ENCODE measurements at places on chromosomes 1 and 21.
A peak's percentile ranks its signal among the peaks of the same experiment; 100 is the strongest.

DNA sequence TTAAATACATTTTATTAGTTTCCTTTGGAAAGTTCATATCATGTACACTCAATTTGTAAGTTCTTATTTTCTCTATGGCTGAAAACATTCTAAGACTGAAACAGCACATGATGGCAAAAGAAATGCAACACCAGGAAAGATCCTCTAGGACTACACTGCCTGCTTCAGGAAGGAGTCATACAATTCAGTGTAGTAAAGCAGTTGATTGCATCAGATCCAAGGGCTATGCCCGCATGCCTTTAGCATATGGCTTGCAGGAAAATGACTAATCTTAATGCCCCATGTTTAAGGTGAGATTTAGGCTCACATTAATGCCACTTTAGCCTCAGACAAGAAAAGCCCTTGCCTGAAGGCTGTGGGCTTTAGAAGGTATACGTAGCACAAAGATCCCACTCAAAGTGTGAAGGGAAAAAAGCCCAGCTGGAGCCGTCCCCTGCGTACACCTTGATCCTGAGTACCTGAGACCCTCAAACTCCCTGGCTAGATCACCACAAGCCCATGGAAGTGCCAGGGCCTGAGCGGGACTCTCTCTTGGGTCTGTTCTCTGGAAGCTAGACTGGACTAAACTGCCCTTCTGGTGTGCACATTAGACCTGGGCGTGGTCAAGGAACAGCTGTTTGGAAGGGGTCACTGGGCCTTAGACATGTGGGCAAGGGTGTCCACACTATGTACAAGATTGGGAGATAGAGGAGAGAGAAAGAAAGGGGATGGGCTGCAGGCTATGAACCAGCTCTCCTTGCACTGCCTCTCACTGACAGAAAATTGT, 52.9 kb downstream of the ESRRG start:
- DNase-seq: peak; percentile 14

DNA sequence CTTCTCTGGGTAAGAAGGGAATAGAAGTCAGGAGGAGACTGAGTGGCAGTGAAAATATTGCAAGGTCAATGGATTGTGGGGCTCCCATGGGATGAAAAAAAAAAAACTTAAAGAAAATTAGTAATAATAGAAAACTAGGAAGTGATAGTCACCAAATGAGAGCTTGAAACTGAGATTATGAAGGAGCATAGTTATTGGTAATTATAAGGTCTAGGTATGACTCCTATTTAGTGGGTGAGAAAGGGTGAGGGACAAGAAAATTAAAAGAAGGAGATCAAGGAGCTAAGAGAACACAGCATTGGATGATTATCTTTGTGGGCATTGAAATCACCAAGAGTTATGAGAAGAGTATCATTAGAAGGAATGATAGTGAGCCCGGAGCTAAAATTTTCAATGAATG, 301.4 kb downstream of the TPR start:
- DNase-seq: no peak

DNA sequence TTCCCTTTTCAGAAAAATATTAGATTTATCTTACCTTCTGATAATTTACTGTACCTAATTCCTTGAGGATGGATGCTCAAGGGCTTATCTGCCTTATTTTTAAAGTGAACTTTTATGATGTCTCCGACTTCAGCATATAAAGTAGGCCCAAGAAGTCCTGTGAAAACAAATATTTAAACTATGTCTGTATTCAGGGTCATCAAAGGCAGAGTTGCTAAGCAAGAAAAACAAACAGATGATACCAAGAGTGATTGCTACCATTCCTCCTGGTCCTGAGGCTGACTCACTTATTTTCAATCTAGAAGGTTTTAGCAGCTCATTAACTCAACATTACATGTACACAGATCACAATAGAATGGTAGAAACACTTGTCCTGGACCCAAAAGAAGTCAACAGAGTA, 14.1 kb downstream of the F5 start:
- DNase-seq: peak; percentile 42

DNA sequence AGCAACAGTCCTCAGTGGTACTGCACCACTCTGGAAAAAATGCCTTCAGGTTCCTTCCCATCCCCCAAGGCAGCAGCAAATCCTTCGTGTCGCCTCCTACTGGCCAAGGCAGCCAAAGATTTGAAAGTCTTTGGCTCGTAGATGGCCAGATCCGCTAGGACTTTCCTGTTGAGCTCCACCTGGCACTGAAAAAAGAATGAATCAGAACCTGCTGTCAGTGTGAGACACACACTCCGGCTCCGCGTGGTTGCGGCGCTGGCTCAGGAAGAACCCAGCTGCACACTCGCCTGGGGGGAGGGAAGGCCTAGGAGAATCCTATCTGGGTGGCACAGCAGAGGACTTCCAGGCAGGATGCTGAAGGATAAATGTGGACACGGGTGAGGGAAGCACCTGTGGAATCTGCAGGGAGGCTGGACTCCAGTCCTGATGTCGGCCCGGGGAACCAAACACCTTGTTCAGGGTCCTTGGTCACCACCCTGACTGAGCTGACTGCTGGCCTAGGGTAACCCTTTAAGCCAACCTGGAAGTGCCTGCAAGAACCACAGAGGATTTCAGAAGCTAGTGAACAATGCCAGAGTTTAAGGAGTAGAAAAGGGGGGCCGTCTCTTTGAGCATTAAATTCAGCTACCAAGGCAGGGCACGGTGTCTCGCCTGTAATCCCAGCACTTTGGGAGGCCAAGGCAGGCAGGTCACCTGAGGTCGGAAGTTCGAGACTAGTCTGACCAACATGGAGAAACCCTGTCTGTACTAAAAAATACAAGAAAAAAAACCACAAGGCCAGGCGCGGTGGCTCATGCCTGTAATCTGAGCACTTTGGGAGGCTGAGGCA, 3.2 kb upstream of the CCNL2 start:
- peak; percentile 55 for DNase-seq

GRCh38 chr1:68758666-68759209, 261.9 kb upstream of the DEPDC1 start:
- no peak for DNase-seq

GRCh38 chr1:232891656-232892317, 58.6 kb upstream of the NTPCR start:
- DNase-seq: peak; percentile 14
